AG09309 (cell line): ENCODE measurements at places on chromosomes 7 and 10.

GRCh38 chr7:33503736-33504135 is 374.4 kb downstream of the BBS9 start:
- DNase-seq = no peak

- no peak for DNase-seq
Measured at GRCh38 chr7:12610899-12611298, 40.4 kb downstream of the SCIN start.

- no peak for DNase-seq
Measured at GRCh38 chr7:45631569-45631968, 57.4 kb downstream of the ADCY1 start.

DNA sequence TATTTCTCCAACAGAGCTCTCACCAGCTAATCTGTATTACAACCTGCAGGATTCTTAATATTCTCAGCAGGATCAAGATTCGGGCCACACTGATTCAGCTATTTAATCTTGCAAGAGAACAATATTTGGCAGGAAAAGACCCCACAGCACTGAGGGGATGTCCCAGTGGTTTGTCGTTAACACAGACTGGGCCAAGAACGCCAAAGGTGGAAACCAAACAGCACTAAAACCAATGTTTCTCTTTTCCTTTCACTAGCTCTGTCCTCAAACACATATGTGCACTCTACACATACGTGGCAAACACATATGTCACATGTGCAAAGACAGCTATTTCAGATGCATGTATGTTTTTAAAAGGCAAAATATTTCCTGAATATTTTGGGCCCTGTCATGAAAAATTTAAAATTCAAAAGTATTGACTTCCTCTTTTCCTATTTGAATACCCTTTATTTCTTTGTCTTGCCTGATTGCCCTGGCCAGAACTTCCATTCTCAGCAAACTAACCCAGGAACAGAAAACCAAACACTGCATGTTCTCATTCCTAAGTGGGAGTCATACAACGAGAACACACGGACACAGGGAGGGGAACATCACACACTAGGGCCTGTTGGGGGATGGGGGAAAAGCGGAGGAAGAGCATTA is 51.7 kb upstream of the NEBL start:
- no peak for DNase-seq

DNA sequence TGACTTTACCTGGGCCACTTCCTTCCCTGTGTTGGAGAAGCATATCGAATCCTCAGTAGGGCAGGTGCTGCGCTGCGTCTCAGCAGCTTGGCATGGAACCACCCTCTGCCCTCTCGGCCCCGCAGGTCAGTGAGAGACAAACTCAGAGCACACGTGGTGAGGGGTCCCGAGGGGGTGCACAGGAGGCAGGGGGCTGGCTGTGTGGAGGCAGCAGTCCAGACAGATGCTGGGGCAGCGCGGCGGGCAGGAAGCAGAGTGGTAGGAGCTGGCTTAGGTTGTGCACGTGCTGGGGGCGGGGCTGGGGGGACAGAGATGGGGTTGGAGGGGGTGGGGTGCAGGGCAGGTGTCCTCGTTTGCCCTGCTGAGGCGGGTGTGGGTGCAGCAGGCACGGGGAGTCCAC is 33.1 kb downstream of the NUB1 start:
- DNase-seq = no peak

DNA sequence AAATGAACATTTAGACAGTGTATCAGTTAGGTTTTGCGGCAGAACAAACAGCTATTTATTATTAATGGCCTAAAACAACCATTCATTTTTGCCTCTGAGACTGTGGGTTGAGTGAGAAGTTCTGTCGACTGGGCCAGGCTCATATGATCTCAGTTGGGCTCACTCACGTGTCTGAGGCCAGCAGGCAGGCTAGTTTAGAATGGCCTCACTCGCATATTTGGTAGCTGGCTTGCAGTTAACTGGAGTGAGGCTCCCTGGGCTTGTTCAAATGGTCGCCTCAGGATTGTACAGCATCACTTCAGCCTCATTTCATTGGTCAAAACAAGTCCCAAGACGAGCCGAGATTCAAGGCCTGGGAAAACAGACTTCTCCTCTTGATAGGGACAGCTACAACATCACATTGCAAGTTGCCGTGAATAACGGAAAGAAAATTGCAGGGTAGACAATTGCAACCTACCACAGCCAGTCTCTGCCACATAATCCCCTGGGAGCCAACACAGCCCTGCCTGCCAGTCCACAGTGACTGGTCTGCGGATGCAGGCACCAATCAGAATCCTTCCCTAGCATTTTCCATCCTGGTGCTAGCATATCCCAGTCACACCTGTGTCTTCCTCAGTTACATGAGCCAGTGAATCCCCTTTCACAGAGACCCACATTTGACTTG is 23.1 kb upstream of the PPIF start:
- DNase-seq = no peak

- no peak for DNase-seq
Measured at GRCh38 chr7:53531-53930, 138.8 kb upstream of the FAM20C start.

- no peak for DNase-seq
Measured at GRCh38 chr10:79023240-79024162, 45.3 kb upstream of the ZMIZ1 start.

DNA sequence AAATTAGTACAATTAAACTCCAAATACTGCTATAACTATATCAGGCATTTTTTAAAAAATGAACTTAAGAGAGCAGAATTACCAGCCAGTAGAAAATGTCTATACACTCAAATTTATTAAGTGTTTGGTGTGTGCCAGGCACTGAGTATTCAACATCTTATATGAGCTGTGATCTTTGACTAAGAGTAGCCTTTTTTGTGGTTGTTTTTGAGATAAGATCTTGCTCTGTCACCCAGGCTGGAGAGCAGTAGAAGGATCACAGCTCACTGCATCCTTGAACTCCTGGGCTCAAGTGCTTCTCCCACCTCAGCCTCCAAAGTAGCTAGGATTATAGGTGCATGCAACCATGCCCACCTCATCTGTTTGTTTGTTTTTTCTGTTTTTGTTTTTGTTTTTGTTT is 102.5 kb upstream of the CELF2 start:
- DNase-seq = no peak

GRCh38 chr7:136891850-136892249 is 23.4 kb downstream of the CHRM2 start:
- DNase-seq = no peak

DNA sequence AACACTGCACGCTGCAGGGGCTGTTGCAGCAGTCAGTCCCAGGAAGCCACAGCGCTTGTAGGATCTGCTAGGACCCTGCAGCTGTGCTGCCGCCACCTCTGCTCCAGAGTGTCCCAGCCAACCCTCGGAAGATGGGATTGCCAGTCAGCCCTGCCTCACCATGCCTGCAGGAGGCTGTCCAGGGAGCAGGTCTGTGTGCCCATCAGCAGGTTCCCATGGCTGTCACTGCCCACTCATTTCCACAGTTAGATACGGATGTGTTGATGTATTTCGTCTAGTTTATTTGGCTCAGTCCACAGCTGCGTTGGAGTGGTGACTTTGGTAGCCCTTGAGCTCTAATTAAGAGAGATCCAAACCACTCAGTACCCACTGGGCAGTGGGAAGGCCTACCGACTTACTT is 35.7 kb downstream of the SHH start:
- no peak for DNase-seq

DNA sequence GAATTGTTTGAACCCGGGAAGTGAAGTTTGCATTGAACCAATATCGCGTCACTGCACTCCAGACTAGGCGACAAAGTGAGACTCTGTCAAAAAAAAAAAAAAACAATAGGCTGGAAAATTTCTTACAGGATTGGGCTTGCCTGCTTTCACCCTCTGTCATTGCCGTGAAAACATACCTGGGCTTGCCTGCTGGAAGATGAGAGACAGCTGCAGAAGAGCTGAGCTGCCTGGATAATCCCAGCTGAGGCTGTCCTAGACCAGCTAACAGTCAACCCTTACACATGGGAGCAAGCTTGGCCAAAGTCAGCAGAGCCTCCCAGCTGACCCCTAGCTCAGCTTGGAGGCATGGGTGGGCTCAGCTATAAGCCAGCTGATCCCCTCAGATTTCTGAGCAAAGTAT is 306.2 kb downstream of the CCSER2 start:
- no peak for DNase-seq

DNA sequence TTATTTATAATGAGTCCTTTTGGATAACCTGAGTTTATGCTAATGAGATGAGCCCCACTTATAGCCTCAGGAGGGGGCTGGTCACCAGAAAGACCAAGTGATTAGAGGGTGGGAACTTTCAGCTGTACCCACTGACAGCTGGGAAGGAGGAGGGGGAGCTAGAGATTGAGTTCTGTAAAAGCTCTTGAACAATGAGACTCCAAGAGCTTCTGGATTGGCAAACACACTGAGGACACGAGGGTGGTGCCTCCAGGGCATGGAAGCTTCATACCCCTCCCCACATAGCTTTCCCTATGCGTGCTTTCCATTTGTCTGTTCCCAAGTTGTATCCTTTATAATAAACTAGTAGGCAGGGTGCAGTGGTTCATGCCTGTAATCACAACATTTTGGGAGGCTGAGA is 20.3 kb downstream of the MRPS24 start:
- no peak for DNase-seq

- DNase-seq = no peak
Measured at GRCh38 chr7:48667407-48667806, 256.9 kb upstream of the CDC14C start.

- DNase-seq = no peak
Measured at GRCh38 chr10:46558392-46559185, 2.1 kb upstream of the GPRIN2 start.

DNA sequence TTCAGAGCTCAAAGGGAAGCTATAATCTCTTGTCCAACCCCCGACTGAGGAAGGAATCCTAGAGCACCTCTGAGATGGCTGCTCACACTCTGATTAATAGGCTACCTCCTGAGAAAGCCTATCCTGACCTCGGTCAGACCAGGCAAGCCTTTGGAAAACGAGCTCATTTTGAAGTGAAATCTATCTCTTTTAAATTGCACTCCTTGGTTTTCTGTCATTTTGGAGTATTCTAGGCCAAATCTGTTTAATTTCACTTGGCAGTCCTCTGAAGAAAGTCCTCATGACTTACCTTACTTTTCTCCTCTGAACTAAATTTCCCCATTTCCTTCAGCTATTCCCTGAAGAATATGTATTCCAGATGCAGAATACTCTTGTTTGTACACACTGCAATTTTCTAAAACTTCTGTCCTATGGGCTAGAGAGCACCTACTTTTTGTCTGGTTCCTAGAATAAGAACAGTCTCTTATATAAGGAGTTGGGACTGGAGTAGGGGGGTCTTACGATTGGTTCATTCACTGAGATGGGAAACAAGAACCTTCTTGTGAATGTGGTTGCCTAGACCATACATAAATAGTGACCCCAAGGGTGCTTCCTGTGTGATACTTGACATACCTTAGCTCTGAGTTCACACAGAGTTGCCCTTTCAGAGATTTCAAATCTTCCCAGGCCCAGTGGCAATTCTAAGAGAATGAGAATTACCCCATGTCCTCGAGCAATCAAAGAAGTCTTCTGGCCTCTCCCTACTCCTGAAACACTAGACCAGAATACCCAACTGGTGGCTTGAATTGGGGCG is 31.9 kb upstream of the HPS1 start:
- DNase-seq = no peak

DNA sequence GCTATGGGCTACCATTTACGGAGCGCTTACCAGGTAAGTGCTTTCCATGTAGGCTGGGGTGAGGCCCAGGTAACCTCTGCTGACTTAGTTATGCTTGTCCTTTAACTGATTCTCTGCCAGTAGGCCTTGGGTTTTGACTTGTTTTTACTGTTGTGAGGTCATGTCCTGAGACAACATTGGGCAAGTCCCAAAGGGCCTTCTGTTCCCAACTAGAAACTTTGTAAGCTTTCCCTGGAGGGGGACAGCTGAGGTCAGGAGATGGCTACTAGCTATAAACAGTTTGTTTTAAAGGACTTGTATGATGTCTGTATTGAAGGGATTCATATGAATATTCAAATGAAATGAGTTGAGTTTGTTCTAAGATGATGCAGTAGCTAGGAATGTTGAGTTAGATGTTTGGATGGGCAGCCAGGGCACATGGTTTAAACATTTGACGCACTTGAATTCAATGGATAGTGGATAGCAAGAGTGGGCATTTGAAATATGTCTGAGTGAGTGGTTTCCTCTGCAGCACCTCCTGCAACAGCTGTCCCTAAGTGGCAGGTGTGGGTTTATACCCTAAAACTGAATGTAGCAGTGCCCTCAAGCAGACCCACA is 10.0 kb upstream of the SGPL1 start:
- no peak for DNase-seq

GRCh38 chr7:152050547-152050971 is 25.1 kb downstream of the GALNT11 start:
- DNase-seq = no peak

DNA sequence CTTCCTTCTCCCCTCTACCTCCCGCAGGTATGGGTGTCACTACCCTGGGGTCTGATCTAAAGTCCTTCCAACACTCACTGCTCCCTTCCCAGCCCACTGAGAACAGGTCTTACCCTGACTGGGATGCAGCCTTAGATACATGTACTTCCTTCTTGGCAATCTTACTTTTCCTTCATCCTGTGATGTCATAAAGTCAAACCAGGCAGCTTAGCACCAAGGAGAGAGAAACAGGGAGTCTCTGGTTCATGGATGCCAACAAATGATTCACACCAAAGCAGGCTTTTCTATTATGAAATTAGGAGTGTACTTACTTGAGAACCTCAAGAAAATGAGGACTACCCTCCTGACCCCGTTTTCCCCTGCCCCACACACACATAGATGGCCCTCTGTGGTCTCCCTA is 111.0 kb upstream of the KMT2E start:
- DNase-seq = no peak

DNA sequence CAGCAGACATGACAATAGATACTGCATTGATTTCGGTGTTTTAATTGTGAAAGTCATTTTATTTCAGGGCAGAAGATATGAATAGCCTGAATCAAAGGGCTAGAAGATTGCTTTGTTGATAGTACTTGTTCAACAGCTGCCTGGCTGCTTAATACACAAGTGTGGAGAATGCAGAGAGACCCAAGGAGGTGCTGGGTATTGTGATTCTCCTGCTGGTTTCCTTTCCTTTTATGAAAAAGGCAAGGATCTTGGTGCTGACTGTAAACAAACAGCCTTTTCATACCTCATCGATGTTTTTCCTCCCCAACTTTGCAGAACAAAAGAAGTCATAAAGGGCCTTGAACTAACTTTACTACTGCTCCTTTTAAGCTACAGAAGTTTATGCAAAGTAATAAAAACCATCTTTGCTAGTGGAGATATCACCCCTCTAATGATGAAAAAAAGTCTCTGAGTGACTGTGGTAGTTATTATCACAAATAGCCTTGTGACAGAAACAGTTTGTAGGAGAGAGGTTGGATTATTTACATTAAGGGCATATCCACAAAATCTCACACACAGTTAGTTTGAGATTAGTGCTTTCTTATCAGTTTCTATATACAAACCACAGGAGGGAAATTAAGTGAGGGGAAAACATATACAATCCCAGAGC is 800.0 kb downstream of the LRMDA start:
- DNase-seq = no peak

DNA sequence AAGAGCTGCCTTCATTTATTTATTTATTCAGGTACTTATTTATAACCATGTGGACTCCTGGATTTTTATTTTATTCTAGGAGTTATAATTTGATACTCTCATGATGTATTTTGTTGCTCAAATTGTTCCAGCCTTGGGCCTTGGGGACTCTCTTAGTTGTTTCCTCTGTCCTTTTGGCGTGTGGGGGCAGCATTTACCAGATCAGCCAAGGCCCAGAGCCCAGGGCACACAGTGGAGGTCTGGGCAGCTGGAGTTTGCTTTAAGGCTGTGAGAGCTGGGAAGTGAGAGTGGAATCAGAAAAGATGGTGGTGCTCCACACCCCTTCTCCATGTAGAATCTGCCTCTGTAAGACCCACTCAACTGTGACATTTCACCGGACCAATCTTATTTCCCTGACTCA is 398.9 kb downstream of the RPS24 start:
- DNase-seq = no peak

GRCh38 chr7:26193432-26194207 is 6.9 kb downstream of the HNRNPA2B1 start:
- no peak for DNase-seq
